ENCODE measurements at places on chromosomes 6 and 20.

DNA sequence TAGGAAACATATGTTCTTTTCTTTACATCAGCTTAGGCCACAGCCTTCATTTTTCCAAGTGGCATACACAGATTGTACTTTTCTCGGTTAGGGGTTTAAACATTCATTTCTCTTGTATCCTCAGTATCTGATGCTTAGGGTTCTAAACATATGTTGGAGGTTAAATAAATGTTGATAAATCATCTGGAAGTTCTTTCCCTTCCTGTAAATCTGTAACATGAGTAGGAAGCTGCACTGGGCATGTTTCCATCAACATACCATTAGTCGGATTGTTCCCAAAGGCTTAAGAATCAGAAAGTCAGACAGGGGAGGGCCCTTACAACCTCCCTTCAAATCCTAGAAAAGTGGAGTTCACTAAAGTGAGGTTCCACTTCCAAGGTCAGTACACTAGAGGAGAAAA, 54.8 kb upstream of the BCLAF1 start:
- peak; percentile 67 for DNase-seq

DNA sequence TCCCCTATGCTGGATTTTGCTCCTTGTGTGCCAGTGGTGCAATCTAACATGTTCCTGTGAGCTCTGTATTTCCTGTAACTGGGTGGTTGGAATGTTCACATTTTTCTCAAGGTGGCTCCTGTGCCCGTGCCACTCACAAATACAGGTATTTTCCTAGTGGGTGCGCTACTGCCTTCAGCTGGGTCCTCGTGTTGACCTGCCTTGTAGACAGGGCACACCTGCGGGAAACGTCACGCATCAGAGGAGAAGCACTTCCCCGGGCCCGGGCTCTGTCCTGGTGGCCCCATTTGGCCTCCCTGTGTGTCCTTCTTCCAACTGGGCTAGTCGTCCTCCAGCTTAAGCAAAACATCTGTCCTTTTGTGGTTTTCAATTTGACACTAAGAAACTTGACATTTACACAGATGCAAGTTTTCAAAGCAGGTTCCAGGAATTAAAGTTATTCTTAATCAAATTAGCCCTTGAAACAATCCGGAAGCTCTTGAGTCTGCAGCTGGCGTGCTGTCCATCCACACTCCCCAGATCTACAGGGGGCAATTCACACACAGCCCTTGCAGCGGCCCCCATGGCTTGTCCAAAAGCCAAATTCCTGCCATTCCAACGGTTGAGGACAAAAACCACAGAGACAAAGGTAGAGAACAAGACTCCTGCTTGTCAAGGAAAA, 275.1 kb downstream of the CDC5L start:
- DNase-seq, result no peak

DNA sequence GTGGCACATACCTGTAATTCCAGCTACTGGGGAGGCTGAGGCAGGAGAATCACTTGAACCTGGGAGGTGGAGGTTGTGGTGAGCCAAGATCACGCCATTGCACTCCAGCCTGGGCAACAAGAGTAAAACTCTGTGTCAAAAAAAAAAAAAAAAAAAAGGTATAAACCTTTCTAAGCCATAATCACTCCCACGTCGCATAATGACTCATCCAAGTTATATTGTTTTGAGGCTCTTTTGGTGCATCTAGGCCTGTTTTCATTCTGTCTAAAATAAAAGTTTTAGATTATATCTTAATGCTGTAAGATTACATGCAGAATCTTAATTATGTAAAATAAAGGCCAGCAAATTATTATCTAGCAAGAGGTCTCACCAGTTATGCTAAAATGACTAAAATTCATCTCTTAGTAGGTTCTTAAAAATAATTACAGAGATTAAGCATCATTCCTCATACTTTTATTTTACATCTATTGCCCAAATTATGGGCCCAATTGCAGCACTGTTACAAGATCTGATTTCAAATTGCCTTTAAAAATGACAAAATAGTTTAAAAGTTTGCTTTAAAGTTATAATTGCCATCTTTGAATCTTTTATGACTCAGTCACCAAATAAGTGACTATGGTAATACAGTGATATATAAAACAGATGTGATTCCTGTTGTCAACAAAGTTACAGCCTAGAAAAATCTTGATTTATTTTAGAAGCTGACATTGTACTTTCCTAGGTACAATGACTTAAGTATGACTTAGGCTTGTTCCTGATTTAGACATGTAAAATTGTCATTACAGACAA, 10.4 kb upstream of the SUMO4 start:
- DNase-seq, result no peak

- no peak for DNase-seq
Observed at GRCh38 chr20:38134427-38135270, 30.4 kb downstream of the TGM2 start.

DNA sequence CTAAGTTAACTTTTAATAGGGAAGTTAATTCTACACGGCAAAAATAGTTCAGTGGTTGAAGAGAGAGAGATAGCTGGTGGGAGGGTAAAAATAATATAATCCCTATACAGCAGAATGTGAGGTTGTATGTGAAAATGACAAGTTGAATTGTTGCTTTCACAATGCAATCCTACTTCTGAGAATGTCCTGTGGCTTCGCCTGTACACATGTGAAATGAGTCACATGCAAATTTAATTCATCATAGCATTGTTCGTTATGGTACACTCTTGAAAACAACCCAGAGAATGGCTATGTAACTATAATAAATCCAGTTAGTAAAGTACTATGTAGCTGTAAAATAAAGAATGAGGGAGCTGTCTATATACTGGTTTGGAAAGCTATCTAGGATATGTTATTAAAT, 46.0 kb upstream of the HINT3 start:
- DNase-seq, result no peak

GRCh38 chr6:134553936-134554335, 236.0 kb upstream of the SGK1 start:
- no peak for DNase-seq

DNA sequence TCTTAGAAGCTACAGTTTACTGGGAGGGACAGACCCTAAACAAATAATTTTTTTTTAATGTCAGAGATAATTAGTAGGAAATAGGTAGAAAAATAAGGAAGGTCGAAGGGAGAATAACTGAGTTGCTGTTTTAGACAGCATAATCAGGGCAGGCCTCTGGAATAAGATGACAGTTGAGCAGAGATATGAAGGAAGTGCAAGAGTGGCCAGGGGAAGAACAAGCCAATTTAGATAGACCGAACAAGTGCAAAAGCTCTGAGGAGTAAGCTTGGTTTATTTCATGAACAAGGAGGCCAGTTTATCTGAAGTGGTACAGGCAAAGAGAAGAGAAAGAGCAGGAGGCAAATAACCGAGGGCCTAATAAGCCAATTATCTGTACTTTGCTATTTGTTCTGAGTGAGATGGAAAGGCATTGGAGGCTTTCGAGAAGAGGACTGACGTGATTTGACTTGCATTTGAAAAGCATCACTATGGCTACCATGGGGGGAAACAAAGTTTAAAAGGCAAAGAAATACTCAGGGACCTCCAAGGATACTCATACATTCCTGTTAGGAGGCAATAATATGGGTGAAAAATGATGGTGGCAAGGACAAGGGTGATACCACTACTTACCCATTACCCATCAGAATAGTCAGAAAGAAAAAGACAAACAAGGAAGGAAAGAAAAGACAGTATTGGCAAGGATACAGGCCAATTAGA, 19.7 kb downstream of the PROCR start:
- DNase-seq, result no peak

GRCh38 chr20:24492698-24493097, 23.3 kb downstream of the SYNDIG1 start:
- DNase-seq, result no peak

- DNase-seq, result no peak
Observed at GRCh38 chr6:143759666-143760065, 81.9 kb downstream of the PHACTR2 start.

- no peak for DNase-seq
Observed at GRCh38 chr6:165662749-165663376, at the start of gene PDE10A. Gene PDE10A, minus strand, starts transcription at chr6:165663241. Its CDS starts 430 bp downstream, at chr6:165662811.

DNA sequence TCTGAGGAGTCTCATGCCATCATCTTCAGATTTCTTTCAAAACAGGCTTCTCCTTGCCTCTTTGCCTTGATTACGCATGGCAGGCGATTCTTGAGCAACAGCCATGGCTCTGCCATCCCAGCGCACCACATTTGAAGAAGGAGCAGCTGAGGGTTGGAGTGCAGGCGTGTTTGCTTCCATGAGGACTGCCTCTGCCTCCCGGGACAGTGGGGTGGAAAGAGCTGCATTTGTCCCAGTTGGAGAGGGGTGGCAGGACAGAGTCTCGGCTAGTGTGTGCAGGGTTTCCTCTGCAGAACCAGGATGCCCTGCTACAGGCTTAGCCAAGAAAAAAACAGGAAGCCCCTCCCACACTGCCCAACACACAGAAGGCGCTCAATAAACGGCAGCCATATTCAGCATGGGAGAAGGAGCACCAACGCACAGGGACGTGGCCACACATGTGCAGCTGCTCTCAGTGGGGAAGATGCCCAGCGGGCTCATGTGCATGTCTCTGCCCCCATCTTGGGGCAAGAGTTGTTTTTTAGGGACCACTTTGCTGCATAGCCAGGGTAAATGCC, 36.6 kb downstream of the IRF4 start:
- DNase-seq, result no peak

DNA sequence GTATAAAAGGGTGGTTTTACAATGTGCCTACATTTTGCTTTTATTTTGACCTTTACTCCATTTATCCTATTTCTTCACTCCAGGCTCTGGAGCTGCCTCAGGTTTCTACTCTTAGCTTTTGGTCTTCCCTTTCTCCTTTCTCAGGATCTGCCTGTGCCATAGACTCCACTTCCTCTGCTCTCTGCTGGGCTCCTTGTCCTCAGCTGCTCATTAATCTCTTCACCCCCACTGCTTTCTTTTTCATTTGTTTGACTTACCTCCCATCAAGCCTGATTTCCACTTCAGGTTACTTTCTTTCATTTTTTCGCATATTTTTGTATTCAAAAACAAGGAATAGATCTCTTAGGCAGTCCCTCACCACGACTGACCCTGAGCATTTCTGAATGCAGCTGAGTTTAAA, 106.8 kb downstream of the COL19A1 start:
- DNase-seq, result no peak

All from fibroblast of the conjunctiva (primary cell).